ENCODE measurements at places on chromosomes 3 and 15.

DNA sequence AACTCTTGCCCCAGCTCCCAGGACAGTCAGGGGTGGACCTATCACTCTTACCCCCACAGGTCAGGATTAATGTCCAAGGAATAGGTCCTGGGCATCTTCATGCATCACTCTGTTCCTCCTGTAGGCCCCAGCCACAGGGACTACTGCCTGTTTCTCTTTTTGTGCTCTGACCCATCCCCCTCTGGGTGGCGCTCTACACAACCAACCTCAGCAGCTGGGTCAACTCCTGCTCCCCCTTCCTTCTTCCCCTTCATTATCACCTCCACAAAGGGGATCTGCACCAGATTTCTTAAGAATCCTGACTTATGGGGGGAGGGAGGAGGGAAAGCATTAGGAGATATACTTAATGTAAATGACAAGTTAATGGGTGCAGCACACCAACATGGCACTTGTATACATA, 12.2 kb upstream of the TRANK1 start:
- no peak for DNase-seq

GRCh38 chr3:194983620-194984019, 287.3 kb downstream of the XXYLT1 start:
- DNase-seq = no peak

DNA sequence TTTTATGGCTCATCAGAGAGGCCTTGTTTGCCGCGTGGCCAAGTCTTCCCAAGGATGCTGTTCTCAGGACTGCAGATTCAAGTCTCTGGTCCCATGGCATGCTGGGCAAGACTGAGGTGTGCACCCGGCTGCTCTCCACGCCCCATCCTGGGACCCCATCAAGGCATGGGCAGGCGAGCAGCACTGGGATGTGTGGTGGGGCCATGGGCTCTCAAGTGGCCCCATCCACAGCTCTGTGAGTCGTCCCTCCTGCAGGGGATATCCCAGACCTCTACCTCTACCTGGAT, 13.1 kb upstream of the GP9 start:
- DNase-seq = no peak

- DNase-seq = no peak
These were observed 205.0 kb downstream of the OSBPL10 start for GRCh38 chr3:31776016-31776415.

GRCh38 chr3:125186261-125186787, 26.2 kb downstream of the SLC12A8 start:
- no peak for DNase-seq

- no peak for DNase-seq
These were observed 3.4 kb downstream of the TMCC1 start for GRCh38 chr3:129890125-129890524.

DNA sequence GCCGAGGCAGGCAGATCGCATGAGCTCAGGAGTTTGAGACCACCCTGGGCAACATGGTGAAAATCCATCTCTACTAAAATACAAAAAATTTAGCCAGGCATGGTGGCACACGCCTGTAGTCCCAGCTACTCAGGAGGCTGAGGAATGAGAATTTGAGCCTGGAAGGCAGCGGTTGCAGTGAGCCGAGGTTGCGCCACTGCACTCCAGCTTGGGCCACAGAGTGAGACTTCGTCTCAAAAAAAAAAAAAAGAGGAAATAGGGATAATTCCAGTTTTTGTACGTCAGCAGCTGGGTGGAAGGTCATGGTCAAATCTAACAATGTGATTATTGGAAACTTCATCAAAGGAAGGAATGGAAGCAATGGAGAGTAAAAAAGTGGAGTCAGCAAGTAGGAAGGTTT, 3.1 kb downstream of the CMC1 start:
- no peak for DNase-seq

DNA sequence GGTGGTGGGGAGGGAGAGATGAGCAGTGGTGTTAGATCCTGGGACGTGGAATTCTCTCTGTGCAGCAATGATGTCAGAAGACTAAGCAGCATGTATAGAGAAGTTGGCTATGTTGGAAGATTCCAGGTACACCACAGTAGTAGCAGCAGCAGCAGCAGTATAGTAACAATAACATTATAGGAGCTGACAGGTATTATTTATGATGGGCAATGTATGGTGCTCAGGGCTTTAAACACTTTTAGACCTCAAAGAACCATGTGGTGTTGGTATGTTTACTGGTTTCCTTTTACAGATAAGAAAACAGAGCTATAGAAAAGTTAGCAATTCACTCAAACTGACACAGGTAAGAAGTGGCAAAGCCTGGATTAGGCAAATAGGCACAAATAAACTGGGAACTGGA, 103.9 kb downstream of the CCNL1 start:
- no peak for DNase-seq

DNA sequence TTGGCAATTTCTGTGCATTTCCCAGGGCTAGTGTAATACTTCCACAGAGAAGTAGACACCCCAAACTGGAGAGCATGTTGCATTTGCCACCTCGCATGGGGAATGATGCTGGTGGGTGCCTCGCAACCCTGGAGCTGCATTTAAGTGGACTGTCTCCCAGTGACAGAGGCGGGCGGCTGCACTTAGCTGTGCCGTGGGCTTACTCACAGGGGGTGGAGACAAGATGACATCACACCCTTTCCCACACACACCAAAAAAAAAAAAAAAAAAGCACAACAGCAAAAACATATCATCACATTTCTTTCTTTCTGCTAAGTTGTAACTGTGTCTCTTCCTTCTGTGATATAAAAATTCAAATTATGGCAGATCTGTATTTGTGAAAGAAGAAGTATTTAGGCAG, at the start of gene ABI3BP:
Gene ABI3BP, minus strand, starts transcription at position 113 of the 400 bp plus-strand sequence. Its CDS starts 37 bp downstream, at position 76.
- DNase-seq = no peak
